Left renal cortex interstitium (tissue), 4 donors: ENCODE measurements at places on chromosomes 7 and 10.

DNA sequence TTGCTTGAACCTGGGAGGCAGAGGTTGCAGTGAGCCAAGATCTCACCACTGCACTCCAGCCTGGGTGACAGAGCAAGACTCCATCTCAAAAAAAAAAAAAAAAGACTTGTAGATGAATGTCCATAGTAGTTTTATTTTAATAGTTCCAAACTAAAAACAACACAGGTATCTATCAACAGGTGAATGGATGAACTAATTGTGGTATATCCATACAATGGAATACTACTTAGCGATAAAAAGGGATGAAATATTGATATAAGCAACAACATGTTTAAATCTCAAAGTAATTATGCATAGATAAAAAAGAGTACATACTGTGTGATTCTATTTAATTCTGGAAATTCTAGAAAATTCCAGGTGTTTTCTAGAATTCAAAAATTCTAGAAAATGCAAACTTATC lies 37.5 kb upstream of the MRPS16 start:
- no peak for DNase-seq

- DNase-seq, result no peak
These were observed 54.9 kb downstream of the TMEM168 start for GRCh38 chr7:112735261-112735660.

GRCh38 chr7:65951837-65952578 lies 30.0 kb downstream of the GUSB start:
- no peak for DNase-seq

DNA sequence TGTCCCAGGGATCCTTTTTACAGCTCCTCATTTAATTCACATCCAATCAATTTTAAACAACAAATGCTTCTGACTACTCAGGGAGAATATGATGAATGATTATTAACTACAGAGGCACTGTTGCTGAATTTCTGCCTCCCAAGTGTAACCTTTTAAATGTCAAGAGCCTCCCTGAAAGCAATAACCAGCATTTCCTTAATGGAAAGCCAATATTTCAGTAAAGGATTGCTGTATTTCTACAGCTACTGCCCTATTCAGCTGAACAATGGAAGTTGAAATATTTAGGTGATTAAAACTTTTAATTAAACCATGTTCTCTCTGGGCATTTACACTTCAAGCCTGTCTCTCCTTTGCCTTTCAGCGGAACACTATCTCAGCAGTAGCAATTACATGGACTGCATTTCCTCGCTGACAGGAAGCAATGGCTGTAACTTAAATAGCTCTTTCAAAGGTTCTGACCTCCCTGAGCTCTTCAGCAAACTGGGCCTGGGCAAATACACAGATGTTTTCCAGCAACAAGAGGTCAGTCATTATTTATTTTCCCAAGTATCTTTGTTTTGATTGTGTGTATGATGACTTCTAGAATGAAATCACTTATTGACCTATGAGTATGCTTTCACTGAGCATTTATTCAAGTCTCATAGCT lies 304.7 kb downstream of the BICC1 start:
- DNase-seq, result no peak

- no peak for DNase-seq
These were observed 53.3 kb downstream of the FIGNL1 start for GRCh38 chr7:50396856-50397255.

- DNase-seq, result no peak
These were observed 229.0 kb downstream of the STK31 start for GRCh38 chr7:23938937-23939552.

- no peak for DNase-seq
These were observed 8.1 kb upstream of the ANK3 start for GRCh38 chr10:60397792-60398191.
